AG04449 (cell line): ENCODE measurements at places on chromosomes 1 and 21.

DNA sequence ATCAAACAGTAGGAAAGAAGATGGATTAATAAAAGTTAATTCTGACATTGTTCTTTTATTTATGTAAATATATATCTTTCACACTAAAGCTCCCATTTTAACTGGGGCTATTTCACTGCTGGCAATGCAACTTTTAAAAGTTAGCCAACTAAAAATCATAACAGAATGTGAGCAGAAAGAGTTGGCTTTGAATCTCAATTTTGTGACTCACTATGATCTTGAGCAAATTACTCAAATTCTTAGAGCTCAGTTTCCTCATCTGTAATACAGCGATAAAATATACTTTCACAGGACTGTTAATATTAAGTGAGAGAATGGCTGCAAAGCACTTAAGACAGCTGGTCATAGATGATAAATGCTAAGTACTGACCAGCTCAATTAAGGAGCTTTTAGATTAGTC lies 10.8 kb downstream of the EFCAB14 start:
- no peak for DNase-seq

DNA sequence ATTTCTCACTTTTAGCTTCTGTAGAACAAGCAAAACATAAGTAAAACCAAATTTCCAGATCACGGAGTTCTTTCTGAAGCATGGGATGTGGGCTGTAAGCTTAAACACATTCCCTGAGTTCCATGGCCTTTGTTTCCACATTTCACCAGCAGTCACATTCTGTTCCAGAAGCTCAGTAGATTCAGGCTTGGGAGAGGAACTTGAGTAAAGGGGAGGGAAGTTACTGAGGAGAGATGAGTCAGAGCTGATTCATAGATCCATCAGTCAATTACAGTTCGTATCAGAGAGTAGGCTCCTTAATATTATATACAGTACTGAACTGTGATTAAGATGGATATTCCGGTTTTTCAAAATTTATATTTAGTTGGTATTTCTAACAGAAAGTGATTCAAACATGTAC lies 614.3 kb downstream of the NCAM2 start:
- DNase-seq, result peak; percentile 67

DNA sequence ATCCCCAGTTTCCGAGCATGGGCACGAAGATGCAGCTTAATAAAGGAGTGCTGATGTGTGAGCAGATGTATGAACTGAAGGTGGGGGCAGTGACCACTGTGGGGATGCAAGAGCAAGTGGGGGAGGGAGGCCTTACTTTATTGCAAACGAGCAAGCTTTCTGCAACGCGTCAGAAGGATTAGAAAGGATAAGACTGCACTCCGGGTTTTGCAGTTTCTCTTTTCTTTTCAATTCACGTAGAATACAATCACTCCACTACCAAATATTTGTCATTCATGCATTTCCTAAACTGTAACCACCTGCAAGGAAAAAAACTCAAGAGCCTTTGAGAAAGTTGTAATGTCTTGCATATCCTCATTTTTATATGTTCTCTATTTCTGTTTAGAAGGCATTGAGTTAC lies 4.3 kb upstream of the OR2C3 start:
- DNase-seq, result no peak

DNA sequence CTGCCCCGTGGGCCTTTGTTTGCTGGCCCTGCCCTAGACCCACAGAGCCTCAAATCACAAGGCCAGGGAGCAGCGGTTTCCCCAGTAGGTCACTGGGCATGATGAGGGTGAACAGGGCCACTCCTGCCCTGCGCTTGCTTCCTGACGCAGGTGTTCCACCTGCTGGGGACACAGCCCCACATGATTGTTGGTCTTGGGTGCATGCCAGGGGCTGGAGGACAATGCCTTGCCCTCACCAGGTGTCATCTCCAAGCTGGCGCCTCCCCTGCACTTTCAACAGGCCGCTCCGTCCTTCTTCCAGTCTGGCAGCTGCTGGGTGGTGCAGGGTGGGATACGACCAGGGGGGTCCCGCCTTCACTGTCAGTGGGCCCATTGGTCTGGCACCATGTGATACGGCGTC lies 24.3 kb downstream of the IL10RB start:
- no peak for DNase-seq
